ENCODE measurements at places on chromosomes 3 and 15.

DNA sequence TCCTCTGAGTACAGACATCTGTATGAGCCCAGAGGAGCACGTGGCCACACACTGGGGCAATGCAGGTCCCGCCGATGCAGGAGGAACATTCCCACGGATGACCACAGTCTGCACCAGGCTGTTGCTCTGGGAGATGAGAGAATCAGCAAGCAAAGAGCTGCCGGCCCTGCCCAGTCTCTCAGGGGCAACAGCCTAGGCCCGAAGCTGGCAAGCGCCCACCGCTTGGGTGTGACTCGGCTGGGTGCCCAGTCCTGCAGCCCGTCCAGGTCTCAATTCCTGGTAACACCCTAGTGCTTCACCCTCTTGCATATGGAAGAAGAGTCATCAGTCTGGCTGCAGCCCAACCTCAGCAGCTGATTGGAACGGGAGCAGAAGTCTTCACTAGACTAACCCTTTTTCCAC, 153.7 kb upstream of the HES1 start:
- DNase-seq, result no peak

GRCh38 chr3:146550743-146551510, 6.5 kb upstream of the PLSCR1 start:
- no peak for DNase-seq

DNA sequence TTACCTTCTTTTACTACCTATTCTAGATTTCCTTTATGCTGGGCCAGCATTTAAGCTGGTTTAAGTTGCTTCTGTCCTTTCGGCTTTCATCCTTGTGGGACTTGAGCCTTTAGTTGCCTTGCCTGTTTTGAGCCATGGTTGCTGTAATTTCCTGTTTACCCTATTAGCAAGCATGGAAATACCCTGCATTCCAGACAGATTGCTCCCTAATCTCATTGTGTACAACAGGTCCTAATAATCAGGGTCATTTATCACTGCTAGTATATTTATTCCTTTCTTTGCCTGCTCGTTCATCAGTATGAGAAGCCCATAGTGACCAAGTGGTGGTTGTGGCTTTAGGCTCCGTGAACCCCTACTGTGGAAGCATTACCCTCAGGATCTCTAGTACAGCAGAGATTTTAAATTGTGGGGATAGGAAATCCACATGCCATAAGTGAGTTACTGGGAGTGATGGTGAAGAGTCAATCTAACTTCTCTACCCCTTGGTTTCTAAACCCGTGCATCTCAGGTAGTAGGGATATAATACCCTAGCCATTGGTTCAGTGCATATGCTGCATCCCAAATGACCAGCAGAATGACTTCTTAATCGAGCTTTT, 31.9 kb downstream of the NCK1 start:
- DNase-seq, result no peak

DNA sequence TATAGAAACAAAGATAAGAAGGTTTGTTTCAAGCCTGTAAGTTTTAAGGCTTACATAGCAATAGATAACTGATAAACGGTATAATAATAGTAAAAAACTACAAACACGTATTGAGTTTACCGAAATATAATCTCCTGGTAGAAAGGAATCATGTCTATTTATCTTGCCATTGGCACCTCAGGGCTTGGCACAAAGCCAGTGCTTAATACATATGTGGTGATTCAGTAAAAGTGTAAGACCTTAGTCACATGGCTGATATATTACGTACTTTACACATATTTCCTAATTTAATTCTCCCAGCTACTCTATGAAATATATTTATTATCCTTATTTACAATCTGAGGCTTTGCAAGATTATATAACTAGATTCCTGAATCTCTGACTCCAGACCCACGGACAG, 32.0 kb upstream of the SLCO3A1 start:
- DNase-seq, result no peak

DNA sequence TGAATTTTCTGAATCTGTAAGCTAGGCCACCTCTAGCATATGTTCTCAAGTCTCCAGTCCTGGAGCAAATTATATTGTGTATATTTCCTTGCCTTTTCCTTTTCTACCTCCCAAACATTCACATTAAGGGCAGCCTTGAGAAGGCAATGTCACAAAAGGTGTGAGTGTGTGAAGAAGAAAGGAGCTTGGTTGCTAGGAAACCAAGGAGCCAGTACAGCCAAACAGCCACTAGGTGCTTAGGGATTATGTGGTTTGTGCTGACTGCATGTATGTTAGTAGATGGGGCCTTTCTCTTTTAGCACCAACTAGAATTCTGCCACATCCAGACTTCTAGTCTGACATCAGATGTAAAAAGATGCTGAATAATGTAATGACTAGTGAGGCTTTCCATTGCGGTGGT, 118.8 kb upstream of the DAZL start:
- DNase-seq, result no peak

DNA sequence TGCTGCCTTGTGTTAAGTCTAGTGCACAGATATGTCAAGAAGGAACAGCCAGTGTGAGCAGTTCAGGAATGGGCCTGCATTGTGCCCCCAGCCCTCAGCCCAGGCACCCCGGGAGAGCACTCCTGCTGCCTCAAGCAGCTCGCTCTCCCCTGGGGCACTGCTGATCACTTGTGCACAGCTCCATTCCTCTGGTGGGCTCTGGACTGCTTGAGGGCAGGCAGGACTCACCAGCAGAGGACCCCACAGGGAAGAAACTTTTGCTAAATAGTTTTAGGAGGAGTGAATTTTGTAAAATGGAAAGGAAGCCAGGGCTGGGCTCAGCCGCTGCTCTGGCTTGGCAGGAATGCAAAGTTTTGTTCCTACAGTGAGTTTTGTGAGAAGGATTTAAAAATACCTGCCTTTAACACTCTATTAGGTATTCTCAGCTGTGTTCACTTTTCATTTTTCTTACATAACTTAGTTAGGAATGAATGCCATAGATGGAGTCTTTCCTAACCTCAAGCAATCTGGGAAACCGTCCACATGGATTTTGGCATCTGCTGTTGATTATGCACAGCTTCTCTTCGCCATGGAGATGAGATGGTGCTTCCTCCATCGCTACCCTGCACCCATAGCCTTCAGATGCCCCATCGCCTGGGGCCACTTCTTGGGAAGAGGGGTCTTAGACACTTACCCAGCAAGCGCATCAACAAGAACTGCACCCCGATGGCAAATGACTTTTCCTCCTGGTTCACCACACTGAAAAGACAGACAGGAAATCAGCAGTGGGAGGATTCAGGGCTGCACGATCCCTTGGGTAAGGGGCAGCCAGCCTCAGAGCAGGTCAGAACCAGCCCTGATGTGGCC, 42.3 kb upstream of the RAB6B start:
- DNase-seq, result no peak

GRCh38 chr15:98537516-98538060, 110.8 kb upstream of the IGF1R start:
- no peak for DNase-seq

DNA sequence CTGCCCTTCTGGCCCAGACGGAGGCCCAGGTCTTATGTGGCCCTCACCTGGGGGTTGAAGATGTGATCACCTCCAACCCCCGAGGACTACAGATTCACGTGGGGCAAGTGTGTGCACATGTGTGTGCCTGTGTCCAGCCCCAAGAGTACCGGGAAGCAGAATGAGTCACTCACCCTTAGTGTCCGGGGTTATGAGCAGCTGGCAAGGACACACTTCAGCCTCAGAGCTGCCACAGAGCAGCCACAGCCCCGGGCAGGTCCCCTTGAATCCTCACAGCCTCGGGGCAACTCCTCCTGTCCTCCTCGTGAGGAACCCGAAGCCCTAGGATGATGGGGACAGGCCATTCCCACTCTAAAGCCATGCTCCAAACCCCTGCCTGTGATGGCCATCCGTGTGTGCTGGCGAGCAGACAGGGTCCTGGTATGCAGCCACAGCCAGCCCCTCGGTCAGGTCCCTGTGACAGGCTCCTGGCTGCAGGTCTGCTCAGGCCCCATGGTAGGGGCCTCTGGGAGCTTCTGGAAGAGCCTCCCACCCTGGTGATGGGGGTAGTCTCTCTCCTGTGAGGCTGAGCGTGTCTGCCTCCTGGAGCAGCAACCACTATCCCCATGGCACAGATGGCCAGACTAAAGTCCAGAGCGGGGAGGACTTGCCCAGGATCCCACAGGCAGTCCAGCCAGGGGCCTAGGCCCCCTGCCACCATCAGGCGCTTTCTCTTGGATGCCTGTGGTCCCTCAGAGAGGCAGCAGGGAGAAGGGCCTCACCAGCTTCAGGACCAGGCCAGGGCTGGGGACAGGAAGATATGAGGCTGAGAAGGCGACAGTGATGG, 852 bp downstream of the STAB1 start:
- no peak for DNase-seq

GRCh38 chr15:85578941-85579701, 198.7 kb downstream of the AKAP13 start:
- no peak for DNase-seq

GRCh38 chr3:81154611-81155143, 606.8 kb downstream of the GBE1 start:
- no peak for DNase-seq

- no peak for DNase-seq
Observed at GRCh38 chr15:59255680-59256336, 49.2 kb downstream of the LDHAL6B start.

DNA sequence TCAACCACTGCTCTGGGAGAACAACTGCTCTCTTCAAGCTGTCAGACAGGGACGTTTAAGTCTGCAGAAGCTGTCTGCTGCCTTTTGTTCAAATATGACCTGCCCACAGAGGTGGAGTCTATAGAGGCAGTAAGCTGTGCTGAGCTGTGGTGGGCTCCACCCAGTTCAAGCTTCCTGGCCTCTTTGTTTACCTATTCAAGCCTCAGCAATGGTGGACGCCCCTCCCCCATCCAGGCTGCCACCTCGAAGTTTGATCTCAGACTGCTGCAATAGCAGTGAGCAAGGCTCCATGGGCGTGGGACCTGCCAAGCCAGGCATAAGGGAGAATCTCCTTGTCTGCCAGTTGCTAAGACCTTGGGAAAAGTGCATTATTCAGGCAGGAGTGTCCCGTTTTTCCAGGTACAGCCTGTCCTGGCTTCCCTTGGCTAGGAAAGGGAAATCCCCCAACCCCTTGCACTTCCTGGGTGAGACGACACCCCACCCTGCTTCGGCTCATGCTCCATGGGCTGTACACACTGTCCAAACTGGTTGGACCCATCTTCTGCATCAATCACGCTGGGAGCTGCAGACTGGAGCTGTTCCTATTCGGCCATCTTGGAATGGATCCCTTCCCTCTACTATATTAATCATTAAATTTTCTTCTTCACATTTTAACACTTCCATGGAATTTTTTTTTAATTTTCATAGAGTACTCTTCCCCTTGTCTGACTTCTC, 167.0 kb upstream of the UBE2E2 start:
- DNase-seq, result no peak

DNA sequence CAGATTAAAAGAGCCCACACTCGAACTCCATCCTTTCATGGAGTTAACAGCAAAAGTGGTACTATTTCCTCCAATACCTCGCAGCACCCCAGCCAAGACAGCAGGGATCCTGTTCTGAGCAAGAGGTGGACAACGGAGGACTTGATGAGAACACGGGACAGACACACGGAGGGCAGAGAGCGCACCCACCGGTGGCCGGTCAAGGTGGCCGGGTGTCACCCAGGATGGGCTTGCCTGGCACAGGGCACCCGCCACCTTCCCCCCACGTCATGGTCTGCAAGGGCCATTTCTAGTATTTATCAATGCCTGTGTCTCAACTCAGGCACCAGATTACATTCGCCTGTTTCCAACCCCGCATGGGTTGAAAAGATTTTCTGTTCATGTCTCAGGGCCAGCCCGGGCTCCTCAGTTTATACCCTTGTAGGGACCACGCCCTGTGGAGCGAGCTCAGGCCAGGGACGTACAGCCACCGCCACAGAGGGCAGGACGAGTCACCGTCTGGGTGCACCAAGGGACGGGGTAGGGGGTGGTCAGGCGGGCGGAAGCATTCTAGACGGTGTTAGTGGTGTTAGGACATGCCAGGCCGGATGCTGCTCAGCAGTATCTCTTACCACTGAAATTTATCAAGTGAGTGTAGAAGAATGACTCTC, 64.2 kb downstream of the CYFIP1 start:
- peak; percentile 61 for DNase-seq

DNA sequence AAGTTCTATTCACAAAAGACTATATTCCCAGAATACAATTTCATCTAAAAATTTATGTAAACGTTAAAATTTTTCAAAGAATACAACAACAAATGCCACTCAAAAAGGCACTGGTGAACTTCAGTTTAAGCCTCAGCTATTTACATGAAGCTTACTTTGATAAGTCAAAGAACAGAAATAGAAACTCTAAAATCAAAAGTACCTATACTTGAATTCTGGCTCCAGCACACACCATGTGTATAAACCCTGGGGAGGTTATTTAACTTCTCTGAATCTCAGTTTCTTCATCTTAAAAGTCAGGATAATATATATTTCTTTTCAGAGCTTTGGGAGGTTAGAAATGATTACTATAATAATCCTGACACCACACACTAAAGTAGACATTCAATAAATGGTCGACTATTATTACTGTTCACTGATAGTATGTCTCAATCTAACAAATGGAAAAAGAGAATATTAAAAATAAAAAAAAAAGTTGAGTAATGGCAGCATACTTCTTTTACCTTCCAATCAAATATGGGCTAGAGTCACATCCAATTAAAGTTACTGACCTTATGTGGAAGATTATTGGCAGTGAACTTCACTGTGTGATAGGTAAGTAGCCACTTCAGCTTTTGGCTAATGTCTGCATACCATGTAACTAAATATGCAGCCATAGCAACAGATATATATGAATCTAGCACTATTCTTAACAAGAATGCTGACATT, 248.4 kb downstream of the ISL2 start:
- DNase-seq, result no peak

- no peak for DNase-seq
Observed at GRCh38 chr3:16437640-16438039, 75.9 kb downstream of the RFTN1 start.

DNA sequence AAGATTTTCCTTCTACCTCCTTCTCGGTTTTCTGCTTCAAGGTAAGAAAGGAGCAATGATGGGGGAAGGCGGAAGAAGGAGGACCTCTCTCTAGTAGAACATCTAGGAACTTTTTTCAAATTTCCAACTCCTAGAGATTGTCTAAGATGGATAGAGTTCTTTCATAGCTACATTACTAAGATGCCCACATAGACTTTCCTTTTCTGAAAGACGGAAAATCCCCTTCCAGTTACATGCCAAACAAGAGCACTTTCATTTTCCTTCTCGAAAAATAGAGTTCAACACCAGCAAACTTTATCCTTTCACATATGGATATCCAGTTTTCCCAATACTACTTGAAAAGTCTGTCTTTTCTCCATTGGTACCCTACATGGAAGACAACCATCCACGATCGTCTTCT, 692 bp downstream of the HTR3E start:
- no peak for DNase-seq

DNA sequence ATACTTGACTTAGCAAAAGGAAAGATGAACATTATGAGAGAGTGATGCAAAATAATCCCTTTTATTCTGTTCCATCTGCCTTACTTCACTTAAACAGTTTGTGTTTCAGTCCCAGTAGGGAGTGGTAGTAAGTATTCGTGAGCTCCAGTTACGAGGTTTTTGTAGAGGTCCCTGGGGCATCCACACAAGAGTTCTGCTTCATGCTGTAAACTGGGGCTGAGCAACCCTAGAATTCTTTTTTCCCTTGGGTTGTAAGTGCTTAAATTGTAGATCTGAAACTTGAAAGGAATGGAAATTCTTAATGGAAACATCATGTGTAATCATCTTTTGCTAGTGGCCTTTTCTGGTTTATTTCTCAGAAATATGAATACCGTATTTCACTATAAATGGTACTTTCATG, 79.5 kb downstream of the SEMA6D start:
- DNase-seq, result no peak

GRCh38 chr15:58430224-58430787, 1.5 kb upstream of the LIPC start:
- DNase-seq, result no peak
